ENCODE measurements at places on chromosomes 7 and 10.
A peak's percentile ranks its signal among the peaks of the same experiment; 100 is the strongest.

- no peak for DNase-seq
Measured at GRCh38 chr7:118280319-118281012, 56.0 kb downstream of the ANKRD7 start.

GRCh38 chr10:17407047-17407446 is 47.3 kb downstream of the ST8SIA6 start:
- DNase-seq, result no peak

GRCh38 chr7:21944616-21945453 is 864 bp downstream of the CDCA7L start:
- peak; percentile 62 for DNase-seq

DNA sequence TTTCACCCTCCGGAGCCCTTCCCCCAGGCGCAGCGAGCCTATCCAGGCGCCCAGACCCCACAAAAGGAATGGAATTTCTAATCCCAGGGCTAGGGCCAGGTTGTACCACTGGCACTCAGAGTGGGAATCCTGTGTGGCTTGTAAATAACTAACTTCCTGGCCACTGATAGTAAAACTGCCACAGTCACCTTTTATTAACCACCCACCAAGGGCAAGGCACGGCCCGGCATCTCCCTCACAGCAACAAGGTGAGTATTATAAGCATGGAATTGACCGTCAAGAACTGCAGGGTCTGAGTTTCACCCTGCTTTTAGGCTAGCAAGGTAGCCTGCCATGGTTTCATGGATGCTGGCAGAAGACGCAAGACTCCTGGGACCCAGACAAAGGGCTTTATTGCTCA is 51.1 kb downstream of the SPOCK2 start:
- DNase-seq, result no peak

All from NCI-H510A (cell line).